Skin of body (tissue), 3 donors: ENCODE measurements at places on chromosomes 6 and 20. TPM values are rescaled to one million over a fixed set of nuclear protein-coding genes. Genes with fewer than 3 reads are reported as not detected.

Gene HDGFL1
- total RNA-seq: not detected

DNA sequence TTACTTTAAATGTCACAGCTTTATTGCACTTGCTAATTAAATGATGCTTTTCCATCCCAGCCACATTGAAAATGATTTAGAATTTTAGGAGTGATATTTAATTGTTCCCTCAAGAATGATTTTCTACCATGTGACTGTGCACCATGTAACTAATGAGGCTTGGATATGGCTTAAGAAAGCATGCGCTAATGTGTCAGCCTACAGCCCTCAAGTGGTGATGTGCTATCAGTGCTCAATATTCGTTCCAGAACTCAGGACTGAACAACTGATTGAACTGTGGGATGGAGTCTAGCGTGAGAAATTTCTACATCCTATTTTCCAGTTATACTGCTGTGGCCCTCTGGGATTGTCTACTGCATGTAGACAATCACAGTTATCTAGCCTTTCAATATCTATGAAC, 71.5 kb downstream of the PKIB start:
- DNase-seq: no peak

DNA sequence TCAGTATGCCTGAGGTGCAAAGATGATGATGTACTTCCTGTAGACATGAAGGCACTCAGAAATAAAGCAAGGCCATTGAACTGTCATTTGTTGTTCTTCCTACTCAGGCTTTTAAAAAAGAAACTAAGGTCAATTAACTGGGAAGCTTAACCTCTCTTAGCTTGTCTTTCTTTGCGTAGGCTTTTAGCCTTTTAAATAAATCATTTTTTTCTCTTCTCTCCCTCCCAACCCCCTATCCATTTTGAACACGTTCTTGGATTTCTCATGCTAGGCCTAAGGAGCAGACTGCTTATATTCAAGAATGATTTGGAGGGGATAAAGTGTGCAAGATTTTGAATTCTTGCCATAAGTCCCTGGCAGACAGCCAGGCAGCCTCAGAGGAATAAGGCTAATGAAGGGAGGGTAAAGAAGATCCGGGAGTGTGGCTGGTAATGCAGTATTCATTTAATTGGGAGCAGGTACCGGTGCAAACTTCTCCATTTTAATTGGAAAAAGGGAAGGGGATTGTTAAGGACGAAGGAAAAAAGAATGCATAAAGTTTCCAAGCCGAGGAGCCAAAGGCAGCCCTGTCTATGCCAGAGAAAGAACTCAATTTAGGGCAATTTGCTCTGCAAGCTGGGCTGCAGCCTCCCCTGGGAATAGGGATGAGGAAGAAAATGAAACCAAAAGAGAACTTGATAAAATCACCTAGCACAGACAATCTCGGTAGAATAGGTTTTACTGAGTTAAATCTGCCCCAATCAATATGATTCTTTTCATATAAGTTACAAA, 343.8 kb upstream of the MMS22L start:
- DNase-seq: peak; percentile 5

GRCh38 chr6:131377112-131377705, 195.8 kb upstream of the ARG1 start:
- DNase-seq: no peak

DNA sequence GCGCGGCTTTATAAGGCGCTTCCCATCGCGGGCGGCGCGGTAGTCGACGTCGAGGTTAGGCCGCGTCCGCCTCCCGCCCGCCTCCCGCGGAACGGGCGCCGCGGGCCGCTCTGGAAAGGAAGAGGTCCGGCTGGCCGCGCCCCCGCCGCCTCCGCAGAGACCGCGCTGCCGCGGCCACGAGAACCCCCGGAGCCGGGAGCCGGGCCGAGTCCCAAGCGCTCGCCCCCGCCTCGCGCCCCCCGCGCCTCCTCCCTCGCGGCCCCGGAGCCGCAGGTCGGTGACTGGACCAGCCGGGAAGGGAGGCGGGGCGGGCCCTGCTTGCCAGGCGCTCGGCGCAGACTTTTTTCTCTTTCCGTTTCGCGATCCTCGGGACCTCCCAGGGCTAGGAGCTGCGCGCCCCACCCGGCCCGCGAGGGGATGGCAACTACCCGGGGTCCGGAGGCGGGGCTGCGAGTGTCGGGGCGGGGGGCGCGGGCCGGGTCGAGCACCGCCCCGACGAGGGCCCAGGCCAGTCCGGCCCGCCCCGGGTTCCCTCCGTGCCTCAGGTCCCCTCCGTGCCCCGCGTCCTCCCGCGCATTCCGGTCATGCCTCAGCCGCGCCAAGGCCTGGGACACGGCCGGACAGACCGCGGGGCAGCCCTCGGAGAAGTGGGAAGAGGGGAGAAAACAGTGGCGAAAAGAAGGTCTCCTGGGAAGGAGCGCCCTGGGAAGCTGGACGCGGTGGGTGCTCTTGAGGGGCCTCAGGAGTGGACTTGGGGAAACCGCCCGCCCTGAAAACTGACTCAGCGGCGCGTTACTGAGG, 417 bp upstream of the PXDC1 start:
- DNase-seq: peak; percentile 84
